ENCODE measurements at places on chromosomes 5 and 9. TPM values are rescaled to one million over a fixed set of nuclear protein-coding genes. Genes with fewer than 3 reads are reported as not detected.

RNF183 gene
- total RNA-seq: not detected

BRINP1 gene
- not detected for total RNA-seq

GRCh38 chr9:116366241-116366640 is 212.7 kb downstream of the PAPPA start:
- no peak overlapping the region for H3K27ac ChIP-seq
- DNase-seq: no peak
- peaks cover 4% of the 10 kb centered on the region for H3K36me3 ChIP-seq
- H3K4me1 ChIP-seq: peaks cover 10% of the 10 kb centered on the region

GRCh38 chr9:122276096-122276495 is 11.4 kb downstream of the MRRF start:
- no peaks in the 10 kb centered on the region for H3K4me1 ChIP-seq
- no peak overlapping the region for H3K4me3 ChIP-seq
- peaks cover 54% of the 10 kb centered on the region for H3K36me3 ChIP-seq
- DNase-seq: no peak
- H3K27ac ChIP-seq: no peak overlapping the region
- H3K27me3 ChIP-seq: no peaks in the 10 kb centered on the region

GRCh38 chr5:177519463-177520235 is 2.9 kb upstream of the DDX41 start:
- H3K27ac ChIP-seq: peak overlapping the region; percentile 5
- no peak overlapping the region for H3K4me3 ChIP-seq
- no peaks in the 10 kb centered on the region for H3K27me3 ChIP-seq
- peaks cover 67% of the 10 kb centered on the region for H3K36me3 ChIP-seq
- H3K4me1 ChIP-seq: peaks cover 24% of the 10 kb centered on the region
- no peak for DNase-seq

GRCh38 chr9:3014178-3014577 is 170.3 kb upstream of the PUM3 start:
- no peaks in the 10 kb centered on the region for H3K27me3 ChIP-seq
- peak; percentile 31 for DNase-seq
- no peak overlapping the region for H3K27ac ChIP-seq
- H3K36me3 ChIP-seq: no peaks in the 10 kb centered on the region
- H3K4me1 ChIP-seq: no peaks in the 10 kb centered on the region

Data from stomach (tissue), 19 donors.